ENCODE measurements at places on chromosomes 16 and 17. TPM values are rescaled to one million over a fixed set of nuclear protein-coding genes. Genes with fewer than 3 reads are reported as not detected.
A peak's percentile ranks its signal among the peaks of the same experiment; 100 is the strongest.

Gene EMC6
- total RNA-seq, result 38.2 TPM

Gene TBC1D26
- not detected for total RNA-seq

Gene WNK4
- total RNA-seq, result 1.7 TPM

DNA sequence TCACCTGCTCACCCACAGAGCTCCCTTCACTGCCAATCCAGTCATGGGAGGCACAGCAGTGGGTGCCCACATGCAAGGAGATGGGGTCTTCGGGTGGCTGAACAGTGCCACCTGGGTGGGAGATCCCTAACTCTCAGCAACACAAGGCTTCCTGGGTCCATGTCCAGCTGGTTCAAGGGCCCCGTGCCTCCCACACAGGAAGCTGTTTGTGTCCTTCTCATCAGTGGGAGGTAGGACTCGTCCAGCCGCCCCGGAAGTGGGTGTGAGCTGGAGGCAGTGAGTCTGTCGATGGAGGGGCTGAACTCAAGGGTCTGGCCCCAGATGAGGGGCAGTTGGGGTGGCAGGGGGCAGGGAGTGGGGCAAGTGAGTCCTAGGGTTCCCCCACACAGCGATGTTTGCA, 1.6 kb downstream of the FBXL16 start:
- DNase-seq, result no peak

- DNase-seq, result no peak
These were observed 1.1 kb downstream of the HS3ST6 start for GRCh38 chr16:1917056-1917664.

DNA sequence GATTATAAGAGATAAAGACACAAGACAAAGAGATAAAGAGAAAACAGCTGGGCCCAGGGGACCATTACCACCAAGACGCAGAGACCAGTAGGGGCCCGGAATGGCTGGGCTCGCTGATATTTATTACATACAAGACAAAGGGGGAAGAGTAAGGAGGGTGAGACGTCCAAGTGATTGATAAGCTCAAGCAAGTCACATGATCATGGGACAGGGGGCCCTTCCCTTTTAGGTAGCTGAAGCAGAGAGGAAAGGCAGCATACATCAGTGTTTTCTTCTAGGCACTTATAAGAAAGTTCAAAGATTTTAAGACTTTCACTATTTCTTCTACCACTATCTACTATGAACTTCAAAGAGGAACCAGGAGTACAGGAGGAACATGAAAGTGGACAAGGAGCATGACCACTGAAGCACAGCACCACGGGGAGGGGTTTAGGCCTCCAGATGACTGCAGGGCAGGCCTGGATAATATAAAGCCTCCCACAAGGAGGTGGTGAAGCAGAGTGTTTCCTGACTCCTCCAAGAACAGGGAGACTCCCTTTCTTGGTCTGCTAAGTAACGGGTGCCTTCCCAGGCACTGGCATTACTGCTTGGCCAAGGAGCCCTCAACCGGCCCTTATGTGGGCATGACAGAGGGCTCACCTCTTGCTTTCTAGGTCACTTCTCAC, 63.9 kb upstream of the ARL4D start:
- DNase-seq, result no peak

DNA sequence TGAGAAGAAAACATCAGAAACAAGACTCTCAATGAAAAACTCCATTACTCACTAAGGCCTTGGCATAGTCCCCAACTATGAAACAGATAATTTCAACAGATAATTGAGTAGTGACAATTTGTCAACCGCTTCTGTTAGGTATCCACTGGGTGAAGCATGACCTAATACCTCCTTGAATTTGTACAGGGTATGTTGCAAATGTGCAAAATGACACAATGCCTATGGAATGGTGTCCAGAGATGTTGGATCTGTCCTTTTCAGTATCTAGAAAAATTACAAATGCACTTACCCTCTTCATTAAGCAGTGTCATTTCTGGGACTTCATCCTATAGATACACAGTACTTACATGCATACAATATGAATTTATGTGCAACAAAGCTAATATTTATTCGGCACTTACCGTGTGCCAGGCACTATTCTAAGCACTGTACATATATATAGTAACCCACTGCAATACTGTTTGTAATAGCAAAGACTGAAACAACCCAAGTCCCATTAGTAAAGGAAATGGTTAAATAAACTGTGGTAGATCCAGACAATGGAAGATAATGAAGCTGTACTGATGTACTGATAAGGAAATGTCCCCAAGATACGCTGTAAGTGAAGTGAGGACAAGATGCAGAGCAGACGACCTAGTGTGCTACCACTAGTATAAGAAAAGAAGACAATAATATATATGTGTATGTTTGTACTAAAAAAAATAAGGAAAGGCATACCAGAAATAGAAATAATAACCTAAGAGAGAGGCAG, 21.4 kb upstream of the SLC6A4 start:
- no peak for DNase-seq

DNA sequence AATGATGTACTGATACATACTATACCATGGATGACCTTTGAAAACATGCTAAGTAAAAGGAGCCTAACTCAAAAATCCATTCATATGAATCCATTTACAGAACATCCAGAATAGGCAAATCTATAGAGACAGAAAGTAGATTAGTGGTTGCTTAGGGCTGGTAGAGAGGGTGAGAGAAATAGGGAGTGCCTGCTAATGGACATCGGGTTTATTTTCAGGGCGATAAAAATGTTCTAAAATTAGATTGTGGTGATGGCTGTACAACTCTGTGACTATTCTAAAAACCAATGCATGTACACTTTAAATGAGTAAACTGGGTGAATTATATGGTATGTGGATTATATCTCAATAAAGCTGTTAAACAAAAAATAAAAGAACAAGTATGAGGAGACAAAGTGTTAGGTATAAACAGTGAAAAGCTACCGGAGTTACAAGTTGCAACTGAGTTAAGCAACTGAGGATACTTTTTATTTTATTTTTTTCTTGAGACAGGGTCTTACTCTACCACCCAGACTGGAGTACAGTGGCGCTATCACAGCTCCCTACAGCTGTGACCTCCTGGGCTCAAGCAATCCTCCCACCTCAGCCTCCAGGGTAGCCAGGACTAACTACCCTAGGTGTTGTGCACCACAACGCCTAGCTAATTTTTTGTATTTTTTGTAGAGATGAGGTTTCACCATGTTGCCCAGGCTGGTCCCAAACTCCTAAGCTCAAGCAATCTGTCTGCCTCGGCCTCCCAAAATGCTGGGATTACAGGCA, 75.5 kb upstream of the CORO6 start:
- no peak for DNase-seq

GRCh38 chr16:52787709-52788108, 240.8 kb upstream of the TOX3 start:
- DNase-seq, result no peak

DNA sequence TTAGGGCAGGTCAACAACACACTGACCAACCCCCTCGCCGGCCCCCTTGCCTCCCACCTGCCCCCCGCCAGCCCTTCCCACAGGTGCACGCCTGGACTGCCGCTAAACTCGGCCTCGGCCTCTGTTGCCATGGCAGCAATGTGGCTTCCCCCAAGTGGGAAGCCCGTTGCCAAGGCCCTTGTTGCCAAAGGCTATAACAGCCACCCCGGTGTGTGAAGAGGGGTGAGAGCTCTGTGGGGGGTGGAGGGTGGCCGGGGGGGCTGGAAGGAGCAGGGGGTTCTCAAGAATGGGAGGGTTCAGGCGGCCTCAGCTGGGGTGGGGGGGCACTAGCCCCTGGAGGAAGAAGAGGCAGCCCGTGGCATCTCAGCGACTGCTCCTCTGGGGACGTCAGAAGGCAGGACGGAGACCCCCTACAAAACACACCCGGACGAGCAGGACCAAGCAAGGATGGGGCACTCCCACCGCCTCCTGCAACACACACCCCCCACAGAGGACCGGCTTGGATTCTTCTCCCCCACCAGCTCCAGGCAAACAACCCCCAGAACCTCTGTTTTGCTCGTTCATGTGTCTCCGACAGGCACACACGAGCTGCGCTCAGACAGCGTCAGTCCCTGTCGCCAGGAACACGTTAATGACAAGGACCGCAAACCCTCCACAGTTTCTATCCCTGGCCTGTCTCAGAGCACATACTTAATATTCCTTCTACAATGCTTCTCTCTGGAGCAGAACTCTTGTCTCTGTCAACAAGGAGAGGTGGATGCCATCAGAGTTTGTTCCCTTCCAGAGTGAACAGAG, 55.7 kb downstream of the ABR start:
- DNase-seq, result no peak

- peak; percentile 100 for DNase-seq
These were observed 447 bp upstream of the SEC14L1 start for GRCh38 chr17:77140166-77140877.

- no peak for DNase-seq
These were observed 299.3 kb downstream of the SOX9 start for GRCh38 chr17:72419866-72420774.

- no peak for DNase-seq
These were observed 4.9 kb downstream of the TIMM22 start for GRCh38 chr17:1001640-1002411.

DNA sequence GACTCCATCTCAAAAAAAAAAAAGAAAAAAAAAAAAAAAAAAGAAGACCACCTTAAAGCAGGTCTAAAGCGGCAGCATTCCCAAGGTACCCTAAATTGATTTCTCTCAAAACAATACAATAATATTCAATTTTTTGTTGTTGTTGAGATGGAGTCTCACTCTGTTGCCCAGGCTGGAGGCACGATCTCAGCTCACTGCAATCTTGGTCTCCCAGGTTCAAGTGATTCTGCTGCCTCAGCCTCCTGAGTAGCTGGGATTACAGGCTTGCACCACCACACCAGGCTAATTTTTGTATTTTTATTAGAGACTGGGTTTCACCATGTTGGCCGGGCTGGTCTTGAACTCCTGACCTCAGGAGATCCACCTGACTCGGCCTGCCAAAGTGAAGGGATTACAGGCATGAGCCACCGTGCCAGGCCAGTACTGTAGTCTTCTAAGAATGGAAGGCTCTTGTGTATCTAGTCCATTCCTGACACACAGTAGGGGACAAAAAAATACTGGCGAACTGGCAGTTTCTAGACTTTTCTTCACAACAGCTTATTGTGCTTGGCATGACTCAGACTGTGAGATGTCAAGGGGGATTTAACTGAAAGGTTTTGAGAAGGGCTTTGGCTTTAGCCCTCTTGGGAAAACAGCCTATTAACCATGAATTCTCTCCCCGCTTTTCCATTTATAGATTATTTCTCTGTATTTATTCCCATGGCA, 17.3 kb downstream of the CDR2 start:
- DNase-seq, result no peak

- no peak for DNase-seq
These were observed 8.1 kb downstream of the BTBD17 start for GRCh38 chr17:74353446-74354060.

- DNase-seq, result no peak
These were observed 61.0 kb downstream of the ABHD15 start for GRCh38 chr17:29505836-29506235.

- DNase-seq, result no peak
These were observed 259.4 kb upstream of the TNRC6C start for GRCh38 chr17:77698903-77699623.

DNA sequence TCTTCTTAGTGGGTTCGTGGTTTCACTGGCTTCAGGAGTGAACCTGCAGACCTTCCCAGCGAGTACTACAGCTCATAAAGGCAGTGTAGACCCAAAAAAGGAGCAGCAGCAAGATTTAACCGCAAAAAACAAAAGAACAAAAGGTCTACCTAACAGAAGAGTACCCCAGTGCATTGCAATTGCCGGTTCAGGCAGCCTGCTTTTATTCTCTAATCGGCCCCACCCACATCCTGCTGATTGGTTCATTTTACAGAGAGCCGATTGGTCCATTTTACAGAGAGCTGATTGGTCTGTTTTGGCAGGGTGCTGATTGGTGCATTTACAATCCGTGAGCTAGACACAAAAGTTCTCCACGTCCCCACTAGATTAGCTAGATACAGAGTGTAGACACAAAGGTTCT, 2.0 kb upstream of the ARRB2 start:
- no peak for DNase-seq

DNA sequence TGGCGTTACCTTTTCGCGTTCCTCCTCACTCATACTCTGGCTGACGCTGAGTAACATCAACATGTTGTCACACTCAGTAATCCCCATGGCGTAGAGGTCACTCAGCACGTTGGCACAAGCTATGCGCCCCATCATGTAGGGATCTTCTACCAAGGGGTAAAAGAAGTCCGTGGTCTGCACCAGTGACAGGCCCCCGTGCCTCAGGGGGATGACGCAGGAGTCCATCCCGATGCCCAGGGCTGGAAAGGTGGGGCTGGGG, 596 bp downstream of the SEPHS2 start:
- DNase-seq, result no peak

DNA sequence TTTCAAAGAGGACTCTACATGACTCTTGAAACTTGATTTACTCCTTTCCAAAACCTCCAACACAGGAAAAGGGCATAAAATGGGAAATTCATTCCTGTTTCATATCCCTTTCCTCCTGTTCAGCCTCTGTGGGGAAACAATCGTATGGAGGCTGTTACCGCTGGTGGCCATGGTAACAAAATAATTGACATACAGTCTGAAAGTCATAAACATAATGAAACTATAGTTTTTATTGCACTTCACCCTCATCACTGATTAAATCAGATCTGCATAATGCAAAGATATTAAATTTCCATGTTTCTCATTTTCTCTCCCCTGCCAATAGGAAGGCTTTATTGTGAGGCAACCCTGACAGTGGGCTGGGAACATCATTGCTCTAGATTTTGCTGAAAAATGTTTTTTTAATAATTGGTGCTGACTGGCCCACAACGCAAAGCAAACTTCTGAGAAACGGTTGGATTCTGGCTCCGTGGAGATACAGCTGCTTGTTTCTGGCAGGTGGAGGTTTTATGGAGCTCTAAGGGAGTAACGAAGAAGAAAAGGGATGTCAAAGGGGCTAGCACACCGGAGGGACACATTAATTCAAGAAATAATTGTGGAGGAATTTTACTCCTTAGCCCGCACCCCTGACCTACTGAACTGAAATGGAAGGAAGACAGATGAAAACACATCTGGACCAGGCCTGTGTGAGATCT, 154.2 kb upstream of the SHISA6 start:
- DNase-seq, result no peak
